ENCODE measurements at places on chromosomes 2 and 18.

DNA sequence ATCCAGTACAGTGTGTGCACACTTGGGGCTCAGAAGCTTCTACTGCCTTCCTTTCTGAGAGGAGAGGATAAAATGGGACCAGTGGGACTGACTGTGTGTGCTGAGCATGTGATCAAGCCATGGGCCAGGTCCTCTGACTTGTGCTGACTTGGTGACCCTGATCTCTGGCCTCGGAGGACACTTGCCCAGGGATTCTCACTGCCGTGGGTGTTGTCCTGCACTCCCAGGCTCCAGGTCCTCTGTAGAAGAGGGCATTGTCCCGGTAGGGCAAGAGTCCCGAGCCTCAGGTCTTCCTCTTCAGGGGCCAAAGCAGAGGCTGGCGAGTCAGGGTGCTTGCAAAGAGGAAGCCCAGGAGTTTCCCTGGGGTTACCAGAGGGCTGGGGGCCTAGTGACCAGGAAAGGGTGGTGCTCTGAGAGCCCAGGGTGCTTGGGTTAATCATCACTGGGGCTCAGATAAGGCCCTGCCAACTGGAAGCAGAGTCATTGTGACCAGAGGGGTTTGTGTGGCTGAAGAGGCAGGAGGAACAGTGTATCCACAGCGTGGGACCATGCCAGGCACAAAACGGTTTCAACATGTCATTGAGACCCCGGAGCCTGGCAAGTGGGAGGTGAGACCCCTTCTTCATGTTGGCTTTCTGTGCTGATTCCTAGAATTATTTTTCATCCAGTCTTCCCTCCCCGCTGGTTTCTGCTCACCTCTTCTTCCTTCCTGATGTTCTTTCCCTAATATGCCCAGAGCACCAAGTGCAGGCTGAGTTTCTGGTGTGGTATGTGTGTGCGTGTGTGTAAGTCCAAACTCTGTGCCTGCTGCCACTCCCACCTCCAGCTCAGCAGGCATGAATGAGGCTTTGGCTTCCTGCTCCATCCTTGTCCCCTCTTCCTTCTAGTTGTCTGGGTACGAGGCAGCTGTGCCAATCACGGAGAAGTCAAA is at the start of gene GCKR:
Gene GCKR, plus strand, starts transcription at position 483 of the 931 bp plus-strand sequence. Its CDS starts 66 bp downstream, at position 549.
- DNase-seq = no peak

- DNase-seq = no peak
These were observed 11.2 kb upstream of the NEMP2 start for GRCh38 chr2:190545555-190546385.

DNA sequence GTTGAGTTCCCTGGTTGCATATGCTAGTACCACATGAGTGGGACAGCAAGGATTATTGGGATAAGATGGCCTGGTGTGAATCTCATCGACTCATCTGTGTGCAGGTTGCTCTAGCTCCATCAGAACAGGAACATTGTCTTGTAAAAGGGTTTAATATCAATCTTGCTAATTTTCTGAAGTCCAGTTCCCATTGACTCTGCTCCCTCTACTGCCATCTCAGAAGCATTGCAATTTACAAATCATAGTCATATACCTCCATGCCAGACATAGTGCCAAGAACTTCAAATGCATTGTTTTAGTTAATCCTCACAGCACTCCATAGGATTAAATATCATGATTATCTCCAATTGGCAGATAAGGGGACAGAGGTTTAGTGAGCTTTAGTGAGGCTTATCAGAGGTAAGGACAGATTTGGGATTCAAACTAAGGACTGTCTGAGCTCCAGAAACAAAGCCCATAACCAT is 4.8 kb upstream of the STAT4 start:
- DNase-seq = peak; percentile 62

DNA sequence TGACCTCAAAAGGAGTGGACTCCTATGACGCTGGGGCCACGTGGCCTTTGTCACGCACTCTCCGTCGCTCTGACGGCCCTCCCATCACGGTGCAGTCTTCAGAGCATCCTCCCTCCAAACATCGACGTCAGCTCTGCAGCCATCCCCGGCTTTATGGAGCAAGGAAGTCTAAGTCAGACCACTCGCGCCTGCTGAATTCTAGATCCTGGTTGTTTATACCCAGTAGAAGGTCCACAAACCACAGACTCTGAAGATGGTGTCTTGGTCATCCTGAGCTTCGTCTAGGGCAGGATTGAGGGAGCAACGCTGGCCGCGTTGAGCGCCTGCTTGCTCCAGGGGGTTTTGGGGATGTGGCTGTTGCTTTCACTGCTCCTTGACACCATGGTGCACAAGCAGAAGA is 228.0 kb upstream of the SALL3 start:
- no peak for DNase-seq

- no peak for DNase-seq
These were observed 54.8 kb downstream of the CAVIN2 start for GRCh38 chr2:191791953-191792560.

DNA sequence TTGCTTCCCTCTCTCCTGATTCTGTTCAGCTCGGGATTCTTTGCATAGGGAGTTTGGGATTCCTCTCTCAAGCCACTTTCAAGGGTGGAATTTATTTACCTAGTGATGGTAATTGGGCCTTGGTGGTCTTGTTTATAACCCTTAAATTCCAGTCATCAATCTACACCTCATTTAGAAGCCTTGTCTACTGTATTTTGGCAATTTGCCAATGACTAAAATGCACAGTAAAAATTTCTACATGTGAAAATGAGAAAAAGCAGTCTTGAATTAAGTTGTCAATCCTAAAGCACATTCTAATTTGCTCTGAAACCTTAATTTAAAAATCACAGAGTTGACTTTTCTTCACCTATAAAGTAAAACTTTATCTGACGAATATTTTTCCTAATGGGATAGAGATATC is 749.2 kb upstream of the CRIM1 start:
- DNase-seq = no peak

- DNase-seq = peak; percentile 47
These were observed 189.8 kb downstream of the SNTG2 start for GRCh38 chr2:1140389-1141003.

DNA sequence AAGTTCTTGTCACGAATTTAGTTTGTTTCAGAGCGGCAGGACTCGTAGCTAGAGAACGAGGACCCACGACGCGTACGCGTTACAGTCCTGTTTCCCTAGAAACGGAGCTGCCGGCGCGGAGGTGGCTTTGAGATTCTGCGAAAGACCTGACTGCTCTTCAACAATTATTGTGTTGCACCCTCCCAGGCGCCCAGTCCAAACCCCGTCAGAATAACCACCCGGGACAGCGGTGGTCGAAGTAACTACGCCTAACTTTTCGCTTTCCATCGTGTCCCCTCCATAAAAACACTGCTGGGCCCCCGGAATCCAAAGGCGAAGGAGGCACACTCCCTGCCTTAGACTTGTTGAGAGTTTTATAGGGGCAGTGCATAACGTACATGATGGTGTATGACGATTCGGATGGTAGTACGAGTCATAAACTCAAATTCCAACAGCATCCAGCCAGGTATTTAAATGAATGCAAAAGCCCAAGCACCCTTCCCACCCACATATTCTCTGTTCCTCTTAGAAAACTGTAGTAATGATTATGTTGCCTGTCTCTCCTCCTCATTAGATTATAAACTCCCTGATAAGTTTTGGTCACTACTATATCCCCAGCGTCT is 651 bp upstream of the STAM2 start:
- DNase-seq = no peak

DNA sequence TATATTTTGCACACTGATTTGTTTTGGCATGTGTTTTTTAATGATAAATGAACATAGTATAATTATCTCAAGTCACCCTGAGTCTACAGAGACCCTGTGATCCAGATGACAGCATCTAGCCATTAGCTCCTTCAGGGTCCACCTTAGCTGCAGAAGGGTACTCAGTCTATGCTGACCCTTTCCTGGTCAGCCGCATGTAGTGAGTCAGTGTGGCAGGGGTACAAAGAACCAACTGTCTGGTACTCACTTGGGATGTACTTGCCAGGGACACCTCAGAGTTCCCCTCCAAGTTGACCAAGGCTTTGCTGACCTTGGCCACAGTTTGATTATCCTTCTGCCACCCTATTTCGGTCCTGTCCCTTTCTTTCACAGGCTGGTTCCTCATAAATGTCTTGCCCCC is 369.5 kb downstream of the PLCL1 start:
- no peak for DNase-seq

DNA sequence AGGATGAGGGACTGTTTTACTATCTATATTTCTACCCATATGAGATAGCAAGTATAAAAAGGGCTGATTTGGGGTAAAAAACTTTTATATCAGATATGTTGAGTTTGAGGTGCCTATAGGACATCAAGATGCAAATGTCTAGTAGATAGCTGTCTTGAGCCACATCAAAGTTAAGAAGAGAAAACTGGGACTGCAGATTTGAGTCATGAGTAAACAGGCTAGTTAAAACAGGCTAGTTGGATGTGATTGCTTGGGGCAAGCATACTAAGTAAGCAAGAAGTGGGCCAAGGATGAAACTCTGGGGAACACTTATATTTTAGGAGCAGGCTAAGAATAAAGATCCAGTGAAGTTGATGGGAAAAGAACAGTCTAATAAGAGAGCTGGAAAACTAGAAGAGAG is 2.8 kb upstream of the SCRN3 start:
- peak; percentile 16 for DNase-seq

Data from activated CD4-positive, alpha-beta T cell treated with anti-CD3 and anti-CD28 coated beads, Interleukin-10, Interleukin-2, amounts not matched to agents 100 ng/mL and 50 ng/mL, durations not matched to agents 16 hours and 8 hours (primary cell).